ENCODE measurements at places on chromosomes 11 and 22.

DNA sequence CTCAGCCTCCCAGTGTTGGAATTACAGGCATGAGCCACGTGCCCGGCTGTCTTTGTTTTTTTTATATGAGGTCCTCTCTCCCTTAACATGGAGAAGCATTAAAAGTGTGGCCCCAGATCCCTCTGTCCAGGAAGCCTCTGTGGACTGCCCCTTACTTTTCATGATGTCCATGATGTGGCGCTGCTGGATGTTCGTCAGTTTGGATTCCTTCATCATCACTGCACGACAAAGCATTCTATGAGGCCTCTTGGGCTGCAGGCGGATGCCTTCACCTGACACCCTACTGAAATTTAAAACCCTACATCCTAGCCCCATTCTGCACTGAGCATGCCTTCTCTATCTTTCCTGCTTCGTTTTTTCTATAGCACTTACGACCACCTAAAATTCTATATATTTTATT is 2.1 kb downstream of the C22orf23 start:
- DNase-seq = peak; percentile 36

GRCh38 chr11:86952221-86952875 is 2.8 kb downstream of the FZD4 start:
- no peak for DNase-seq

DNA sequence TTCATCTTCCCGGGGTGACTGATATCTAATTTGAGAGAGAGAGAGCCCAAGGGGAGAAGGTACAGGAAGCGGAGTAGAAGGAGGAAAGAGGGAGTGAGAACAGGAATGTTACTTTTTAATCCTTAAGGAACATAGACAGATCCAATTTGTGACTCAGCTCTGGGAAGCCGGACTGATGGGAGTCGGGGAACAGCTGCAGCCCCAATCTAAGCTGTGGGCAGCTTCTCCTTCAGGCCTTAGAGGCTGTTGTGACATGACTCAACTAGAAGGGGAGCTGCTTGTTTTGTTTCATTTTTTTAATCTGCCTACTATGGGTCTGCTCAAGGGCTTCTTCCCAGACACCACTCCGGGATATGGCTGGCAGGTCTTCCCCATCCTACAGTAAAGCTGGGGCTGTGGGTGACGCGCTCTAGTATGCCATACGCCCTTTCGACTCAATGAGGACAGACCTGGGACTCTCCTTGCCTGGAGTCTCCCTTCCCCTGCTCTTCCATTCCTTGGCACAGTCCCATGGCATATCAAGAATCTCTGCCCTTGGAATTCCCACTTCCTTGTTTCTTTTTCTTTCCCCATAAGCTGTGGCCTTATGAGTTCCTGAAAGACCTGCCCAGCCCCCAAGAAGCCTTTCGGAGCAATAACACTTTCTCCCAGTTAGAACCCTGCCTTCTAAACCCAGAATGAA is 103.3 kb upstream of the AKIP1 start:
- peak; percentile 91 for DNase-seq

- no peak for DNase-seq
Observed at GRCh38 chr22:46229701-46230100, 20.4 kb downstream of the CDPF1 start.

- DNase-seq = no peak
Observed at GRCh38 chr11:103661185-103661584, 375.3 kb upstream of the DDI1 start.

DNA sequence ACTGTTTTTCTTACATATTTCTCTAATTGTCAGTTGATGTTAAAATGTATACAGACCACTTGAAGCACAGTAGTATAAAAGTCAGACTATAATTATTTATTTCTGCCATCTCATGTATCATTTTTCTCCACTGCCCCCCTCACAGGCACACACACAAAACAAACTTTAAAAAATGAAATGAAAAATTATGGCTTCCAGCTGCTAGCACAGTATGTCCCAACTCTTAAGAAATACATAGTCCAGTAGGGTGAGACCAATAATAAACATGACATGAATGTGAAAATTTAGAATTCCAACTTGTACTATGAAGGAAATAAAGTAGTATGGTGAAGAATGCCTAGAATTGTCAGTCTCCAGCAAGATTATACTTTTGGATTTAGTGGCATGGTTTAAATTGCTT is 1247.9 kb downstream of the JRKL start:
- no peak for DNase-seq

DNA sequence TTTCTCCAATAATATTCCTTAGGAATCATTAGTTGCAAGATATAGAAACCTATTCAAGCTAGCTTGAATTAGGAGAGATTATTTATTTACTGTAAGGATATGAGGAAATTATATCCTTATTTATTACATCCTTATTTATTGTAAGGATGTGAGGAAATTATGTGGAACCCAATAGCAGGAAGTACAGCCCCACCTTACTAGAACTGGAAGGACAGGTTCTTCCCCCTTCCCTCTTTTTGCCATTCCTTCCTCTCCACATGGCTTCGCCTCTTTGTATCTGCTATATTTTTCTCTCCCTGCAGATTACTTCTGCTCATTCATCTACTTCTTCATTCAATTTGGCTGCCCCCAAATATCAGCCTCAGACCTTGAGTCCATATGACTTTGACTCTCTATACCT is 49.5 kb upstream of the B3GNT6 start:
- DNase-seq = no peak

GRCh38 chr11:14308114-14308896 is 50.7 kb downstream of the RRAS2 start:
- peak; percentile 56 for DNase-seq
